Activated CD8-positive, alpha-beta memory T cell treated with anti-CD3 and anti-CD28 coated beads for 48 hours (primary cell): ENCODE measurements at places on chromosomes 1 and 21.

DNA sequence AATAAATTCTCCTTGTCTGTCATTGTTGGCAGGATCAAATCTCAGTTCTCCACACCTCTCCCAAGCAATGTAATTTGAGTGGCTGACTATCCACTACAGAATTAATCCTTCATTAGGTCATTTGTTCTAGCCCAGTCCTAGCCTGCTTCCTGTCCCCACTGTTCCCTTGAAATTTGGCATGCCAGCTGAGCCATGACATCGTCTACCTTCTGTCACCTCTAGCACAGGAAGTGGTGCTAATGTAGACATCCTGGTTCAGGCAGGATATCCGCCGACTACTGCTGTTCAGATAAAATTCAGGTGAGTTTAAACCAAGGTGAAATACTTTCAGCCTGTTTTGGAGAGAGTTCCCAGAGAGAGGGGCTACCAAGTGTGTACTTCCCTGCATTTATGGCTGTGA lies 5.9 kb downstream of the CHRM3 start:
- DNase-seq, result no peak

DNA sequence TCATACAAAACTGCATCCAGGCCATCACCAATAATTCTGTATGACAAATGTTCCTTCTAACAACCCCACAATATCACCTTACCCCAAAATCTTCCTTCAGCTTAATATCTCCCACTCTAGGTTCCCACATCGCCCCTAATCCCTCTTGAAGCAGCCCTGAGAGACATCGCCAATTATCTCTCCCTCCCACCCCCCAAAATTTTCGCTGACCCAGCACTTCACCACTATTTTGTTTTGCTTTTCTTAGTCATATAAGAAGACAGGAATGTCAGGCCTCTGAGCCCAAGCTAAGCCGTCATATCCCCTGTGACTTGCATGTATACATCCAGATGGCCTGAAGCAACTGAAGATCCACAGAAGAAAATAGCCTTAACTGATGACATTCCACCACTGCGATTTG lies 126.3 kb downstream of the ADGRL4 start:
- DNase-seq, result no peak

DNA sequence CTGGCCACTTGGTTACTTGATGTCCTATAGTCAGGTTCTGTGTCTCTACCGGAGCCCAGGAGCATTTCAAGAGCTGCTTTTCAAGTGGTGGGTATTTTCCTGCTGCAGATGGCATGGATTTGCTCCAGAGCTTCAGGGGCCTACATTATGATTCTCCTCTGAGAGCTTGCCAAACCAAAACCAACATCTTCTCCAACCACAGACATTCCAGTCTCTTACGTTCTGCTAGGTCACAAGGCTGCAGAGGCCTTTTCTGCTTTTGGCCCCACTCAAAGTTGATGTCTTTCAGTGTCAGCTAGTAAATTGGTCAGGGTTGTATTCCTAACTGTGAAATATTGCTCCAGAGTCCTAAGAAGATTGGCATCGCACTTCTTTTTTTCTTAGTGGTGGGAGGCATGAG lies 14.7 kb upstream of the AQP10 start:
- DNase-seq, result no peak

DNA sequence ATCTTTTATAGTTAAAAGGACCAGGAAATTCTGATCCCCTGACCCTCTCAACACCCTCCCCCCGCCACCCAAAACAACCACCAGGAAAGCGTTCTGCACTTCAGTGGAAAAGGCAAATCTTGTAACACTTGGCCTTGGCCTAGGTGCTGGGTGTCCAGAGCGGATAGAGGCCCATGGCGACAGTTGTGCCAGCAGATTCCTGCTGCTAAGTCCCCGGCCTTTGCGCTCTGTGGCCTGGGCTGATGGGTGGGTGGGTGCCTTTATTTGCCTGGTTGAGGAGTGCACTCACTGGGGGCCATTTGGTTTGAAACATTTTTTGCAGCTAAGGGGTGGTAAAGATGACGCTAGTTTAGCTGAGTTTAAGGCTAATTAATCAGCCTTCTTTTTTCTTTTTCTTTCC lies 127.9 kb upstream of the ERRFI1 start:
- no peak for DNase-seq

DNA sequence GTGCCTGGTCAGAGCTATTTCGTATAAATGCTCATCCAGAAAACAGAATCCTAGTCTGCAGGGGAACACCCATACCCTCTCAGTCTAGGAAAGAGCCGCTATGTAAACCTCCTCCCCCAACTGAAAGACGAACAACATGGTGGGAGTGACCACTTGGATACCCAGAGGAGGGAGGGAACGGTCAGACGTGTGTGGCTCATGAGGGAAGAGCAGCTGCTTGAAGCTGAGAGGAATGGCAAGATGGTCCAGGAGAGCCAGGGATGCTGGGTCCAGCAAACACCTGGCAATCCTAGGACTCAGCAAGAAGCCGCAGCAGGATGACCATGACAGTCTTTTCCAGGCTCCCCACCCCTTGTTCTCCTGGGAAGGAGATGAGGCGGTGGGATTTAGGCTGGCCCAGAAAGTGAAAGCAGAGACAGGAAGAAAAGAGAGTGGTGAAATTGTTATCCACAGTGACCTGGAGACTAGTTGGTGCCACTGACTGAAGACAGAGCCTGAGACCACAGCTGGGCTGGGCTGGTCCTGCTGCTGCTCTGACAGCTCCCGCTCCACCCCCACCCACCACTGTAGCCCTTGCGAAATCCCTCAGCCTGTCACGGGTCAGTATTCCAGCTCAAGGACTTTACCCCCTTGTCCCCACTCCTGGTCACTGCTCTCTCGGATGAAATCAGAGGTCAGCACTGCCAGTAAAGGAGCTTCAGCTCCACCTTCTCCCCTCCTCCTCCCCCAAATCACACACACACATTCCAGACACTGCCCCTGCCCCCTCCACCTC lies 3.6 kb downstream of the CERS2 start:
- no peak for DNase-seq

DNA sequence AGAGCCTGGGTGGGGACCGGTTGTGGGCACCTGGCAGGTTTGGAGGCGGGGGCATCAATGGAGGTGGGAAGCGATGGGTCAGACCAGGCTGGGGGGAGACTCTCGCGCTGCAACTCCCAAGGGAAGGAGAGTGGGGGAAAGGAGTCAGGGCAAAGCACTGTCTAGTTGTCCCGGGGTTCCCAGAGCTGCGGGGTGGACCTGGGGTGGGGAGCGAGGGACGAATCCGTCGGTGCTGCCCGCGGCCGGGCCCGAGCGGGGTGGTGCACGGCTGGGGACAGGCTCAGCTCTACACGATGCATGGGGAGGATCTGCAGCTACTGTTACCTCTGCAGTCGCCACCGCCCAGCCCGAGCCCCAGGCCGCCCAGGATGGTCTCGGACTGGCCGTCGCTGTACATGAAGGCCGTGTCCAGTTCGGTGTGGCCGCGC lies 427 bp downstream of the AKR7A2 start:
- DNase-seq, result no peak

DNA sequence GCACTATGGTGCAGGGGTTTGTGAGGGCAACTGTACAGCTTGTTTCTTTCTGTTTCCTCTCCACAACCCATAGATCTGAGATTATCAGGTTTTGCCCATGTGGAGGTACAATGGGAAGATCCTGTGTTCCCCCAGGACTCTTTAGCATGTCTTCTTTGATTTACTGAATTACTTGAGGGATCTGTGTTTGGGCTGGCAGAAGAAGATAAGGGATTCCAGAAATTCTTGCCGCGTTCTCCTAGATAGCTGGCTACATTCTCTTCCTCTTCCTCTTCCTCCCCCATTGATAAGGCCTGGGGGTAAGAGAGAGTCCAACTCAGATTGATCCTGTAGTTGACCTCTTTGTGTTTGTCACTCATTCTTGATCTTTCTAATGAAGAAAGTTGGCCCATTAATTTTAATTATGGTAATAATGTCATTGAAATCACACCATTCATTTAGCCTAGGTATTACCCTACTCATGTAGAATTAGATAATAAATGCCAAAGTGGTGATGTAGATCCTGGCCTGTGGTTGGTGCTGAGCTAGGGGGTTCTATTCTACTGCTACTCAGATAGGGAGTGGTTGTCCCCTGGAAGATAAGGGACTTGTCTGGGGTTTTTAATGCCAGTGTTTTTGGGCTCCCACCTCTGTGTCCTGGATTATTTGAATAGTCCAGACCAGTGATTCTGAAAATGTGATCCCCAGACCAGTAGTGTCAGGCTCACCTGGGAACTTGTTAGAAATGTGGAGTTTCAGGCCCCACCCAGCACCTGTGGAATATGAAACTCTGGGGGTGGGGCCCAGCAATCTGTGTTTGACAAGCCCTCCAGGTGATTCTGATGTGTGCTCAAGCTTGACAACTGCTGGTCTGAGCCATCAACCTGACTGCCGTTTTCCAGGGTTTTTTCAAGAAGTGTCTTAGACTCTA lies 122.2 kb downstream of the NOS1AP start:
- no peak for DNase-seq

- DNase-seq, result no peak
Measured at GRCh38 chr1:52158218-52158617, 16.3 kb downstream of the ZFYVE9 start.

- no peak for DNase-seq
Measured at GRCh38 chr1:164841702-164842465, 282.9 kb downstream of the PBX1 start.

- no peak for DNase-seq
Measured at GRCh38 chr1:193283016-193283415, 96.6 kb upstream of the B3GALT2 start.

- DNase-seq, result no peak
Measured at GRCh38 chr1:219733511-219734174, 120.7 kb upstream of the ZC3H11B start.

- no peak for DNase-seq
Measured at GRCh38 chr1:109664671-109665070, 3.2 kb upstream of the GSTM2 start.

GRCh38 chr1:156487862-156488261 lies 12.7 kb downstream of the MEF2D start:
- DNase-seq, result no peak

DNA sequence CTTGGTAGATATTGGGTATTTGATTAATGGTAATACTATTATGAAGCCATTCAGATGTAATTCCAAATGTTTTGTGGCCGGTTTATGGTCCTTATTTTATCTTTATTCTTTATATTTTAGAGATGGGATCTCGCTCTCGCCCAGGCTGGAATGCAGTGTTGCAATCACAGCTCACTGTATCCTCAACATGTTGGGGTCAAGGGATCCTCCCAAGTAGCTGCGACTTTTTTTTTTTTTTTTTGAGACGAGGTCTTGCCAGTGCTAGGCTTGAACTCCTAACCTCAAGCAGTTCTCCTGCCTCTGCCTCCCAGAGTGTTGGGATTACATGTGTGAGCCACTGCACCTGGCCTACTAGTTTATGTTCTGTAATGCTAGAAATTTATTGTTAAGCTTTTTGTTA lies 4.7 kb downstream of the DDI2 start:
- DNase-seq, result no peak

GRCh38 chr1:45718289-45718688 lies 30.3 kb downstream of the TMEM69 start:
- no peak for DNase-seq

GRCh38 chr1:152141971-152142584 lies 16.9 kb downstream of the RPTN start:
- DNase-seq, result no peak

- no peak for DNase-seq
Measured at GRCh38 chr1:164466429-164466828, 92.6 kb upstream of the PBX1 start.

DNA sequence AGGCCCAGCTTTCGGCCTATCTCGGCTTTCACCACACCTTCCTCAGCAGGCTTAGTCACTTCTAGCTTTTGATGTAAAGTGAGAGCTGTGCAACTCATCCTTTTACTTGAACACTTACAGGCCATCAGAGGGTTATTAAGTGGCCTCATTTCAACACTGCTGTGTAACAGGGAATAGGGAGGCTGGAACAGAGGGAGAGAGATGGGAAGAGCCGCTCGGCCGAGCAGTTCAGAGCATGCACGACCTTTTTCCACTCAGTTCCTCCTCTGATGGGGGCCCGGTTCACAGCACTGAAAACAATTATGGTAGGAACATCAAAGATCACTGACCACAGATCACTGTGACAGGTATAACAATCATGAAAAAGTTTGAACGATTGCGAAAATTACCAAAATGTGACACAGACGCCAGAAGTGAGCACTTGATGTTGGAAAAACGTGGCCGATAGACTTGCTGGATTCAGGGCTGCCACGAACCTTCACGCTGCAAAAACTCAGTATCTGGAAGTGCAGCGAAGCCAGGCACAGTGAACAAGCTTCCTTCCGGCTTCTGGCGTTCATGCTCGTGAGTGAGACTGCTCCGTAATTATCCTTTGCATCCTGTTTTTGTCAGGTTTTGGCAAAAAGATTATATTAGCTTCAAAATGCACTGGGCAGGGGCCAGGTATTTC lies 28.6 kb downstream of the AGPAT3 start:
- DNase-seq, result no peak

DNA sequence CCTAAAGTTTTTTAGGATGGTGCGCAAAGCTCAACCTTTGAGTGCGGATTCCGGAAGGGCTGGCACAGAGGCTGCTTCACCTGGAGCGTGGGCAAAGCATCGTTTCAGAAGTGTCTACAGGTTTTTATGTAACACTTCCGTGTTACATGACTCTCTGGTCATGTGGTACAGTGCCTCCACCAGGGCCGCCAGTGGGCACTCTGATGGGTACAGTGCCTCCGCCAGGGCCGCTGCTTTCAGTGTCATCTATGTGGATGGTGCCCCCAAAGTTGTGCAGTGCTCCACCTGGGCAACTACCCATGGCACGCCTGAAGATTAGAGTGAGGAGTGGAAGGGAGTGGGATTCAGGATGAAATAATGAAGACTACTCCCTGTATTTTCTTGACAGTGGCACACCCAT lies 101.4 kb upstream of the C1orf174 start:
- DNase-seq, result no peak

DNA sequence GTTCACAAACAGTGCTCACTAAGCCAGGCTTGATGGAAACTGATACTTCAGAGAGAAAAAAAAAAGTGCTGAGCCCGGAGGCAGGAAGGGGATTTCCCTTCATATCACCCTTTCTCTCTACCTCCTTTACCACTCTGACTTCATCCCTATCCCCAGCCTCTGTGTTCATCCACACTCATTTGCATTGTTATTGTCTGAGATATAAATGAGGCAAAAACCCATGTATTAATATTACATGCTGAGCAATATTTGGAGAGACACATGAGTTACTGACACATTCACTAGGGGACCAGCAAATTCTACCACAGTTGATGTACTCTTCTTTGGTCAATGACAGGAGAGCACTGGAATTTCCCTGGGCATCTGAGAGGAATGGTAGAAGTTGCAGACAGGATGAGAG lies 175.8 kb downstream of the TNFSF18 start:
- DNase-seq, result no peak
